ENCODE measurements at places on chromosomes 1 and 21.

DNA sequence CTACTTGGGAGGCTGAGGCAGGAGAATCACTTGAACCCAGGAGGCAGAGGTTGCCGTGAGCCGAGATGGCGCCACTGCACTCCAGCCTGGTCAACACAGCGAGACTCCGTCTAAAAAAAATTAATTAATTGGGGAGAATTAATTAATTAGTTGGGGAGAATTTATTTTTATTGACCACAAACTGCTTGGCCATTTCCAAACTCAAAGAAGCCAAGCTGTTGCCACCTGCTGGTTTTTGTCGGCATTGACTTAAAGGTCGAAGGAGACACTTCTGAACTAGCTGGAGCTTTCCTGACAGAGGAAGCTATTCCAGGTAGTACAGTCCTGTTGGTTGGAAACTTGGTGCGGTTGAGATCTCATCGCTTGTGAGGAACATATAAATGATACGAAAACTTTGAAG, 13.1 kb downstream of the MAP1LC3C start:
- no peak for DNase-seq

GRCh38 chr1:39689214-39689613, 2.0 kb downstream of the HPCAL4 start:
- DNase-seq, result no peak

DNA sequence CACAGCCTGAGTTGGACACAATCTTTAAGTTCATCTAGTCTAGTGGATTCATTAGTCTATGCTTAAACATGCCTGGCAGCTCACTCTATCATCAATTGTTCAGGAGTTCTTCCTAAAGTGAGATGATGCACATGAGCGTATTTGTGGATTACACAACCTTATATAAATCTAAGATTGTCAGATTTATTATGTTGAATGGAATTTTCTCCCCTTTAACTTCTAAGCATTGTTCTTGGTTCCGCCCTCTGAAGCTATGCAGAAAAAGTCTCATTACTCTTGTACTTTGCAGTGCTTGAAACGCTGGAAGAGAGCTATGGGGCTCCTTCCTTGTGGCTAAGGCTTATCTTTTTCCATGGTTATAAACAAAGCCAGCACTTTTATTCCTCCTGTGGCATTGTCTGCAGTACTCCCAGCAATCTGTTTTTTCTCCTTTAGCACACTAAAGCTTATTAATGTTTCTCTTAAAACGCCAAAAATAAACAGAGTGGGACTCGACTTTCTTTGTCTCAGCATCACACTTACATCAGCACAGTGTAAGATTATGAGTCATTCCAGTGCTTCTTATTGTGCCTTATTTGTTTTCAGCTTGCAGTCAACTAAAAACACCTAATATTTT, 316.8 kb upstream of the CAMK1G start:
- DNase-seq, result no peak

DNA sequence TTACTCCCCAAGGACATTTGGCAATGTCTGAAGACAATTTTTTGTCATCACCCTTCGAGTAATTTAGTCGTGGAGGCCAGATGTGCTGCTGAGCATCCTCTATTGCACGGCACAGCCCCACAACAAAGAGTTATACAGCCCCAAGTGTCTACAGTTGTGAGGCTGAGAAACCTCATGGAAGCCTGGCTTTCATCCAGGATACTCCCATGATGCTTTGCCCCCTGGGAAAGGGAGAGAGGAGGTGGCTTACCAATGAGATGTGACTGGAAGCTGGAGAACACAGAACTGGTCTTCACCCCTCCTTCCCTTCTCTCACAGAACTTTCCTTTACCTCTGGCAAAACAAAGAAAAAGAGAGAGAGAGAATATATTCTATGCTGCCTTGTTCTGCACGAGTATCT, 150.9 kb upstream of the VAMP3 start:
- no peak for DNase-seq

DNA sequence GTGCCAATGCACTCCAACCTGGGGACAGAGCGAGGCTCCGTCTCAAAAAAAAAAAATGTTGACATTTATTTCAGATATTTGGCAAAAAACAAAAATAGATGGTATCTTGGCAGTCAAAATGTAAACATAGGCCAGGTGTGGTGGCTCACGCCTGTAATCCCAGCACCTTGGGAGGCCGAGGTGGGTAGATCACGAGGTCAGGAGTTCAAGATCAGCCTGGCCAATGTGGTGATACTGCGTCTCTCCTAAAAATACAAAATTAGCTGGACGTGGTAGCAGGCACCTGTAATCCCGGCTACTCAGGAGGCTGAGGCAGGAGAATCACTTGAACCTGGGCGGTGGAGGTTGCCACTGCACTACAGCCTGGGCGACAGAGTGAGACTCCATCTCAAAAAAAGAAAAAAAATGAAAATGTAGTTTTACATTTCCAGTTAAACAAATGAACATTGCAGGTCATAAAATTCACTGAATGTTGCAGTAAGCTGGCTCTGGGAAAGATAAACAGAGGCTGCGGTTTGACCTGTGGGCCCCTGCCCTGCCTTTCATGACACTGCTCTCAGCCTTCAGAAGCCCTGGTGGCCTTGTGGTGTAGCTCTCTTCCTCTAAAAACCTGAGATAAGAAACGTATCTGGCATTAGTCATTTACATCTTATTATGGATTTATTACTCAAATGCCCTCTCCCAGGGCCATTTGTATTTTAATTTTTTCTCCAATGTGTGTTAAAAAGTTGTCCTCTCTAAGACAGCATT, 12.2 kb upstream of the SLC44A3 start:
- DNase-seq, result no peak

- DNase-seq, result no peak
Observed at GRCh38 chr1:197093226-197093885, 26.3 kb upstream of the F13B start.

DNA sequence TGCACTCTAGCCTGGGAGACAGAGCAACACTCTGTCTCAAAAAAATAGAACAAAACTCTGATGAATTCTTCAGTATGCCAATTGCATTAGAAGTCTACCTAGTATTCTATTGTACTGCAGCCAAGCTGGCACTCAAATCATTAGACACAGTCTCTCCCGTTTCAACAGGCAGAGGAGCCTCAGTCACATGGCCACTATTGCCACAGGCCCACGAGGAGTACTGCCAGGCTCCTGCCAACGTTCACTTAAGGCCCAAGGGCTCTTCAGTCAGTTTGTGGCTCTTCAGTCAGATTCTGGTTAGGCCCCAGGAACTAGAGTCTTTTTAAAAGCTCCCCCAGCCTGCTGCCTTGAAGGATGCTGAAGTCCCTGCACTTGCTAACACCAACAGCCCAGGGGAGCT, 73.4 kb downstream of the SH3BGR start:
- DNase-seq, result no peak

DNA sequence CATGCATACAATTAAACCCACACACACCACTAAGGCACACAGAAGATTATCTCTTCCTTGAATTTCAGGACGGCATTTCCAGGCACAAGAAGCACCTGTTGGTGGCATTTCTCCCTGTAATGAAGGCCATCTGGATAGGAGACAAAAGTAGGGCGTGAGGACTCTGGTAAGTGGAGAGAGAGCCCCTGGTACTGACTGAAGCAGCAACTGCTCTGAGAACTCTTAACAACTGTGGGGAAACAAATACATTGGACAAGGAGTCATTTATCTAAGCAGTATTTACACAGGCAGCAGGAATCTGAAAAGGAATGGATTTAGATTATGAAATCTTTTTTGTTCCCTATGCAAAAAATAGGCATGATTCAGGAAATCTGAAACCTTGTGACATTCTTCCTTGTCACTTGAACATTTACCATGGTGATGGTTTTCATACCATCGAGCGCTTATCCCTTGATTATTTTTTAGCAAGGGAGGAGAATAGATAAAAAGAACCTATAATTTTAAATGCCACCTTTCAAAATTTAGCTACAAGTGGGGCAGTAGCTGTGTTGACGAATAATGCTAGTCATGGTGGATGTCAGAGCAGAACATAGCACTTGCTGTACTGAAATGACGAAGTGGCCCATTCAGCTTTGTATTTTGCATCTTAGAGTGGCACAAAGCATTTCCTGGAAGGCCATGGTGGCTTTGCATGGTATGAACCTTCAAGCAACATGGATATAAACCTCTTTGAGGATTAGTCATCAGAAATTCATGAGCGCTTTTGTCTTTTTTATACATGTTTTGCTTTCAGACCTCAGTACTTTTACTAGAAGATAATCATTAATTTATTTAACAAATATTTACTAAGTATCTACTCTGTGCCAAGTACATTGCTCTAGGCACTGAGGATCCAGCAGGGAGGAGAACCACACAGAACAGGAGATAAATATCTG, 362.0 kb downstream of the ADGRL2 start:
- DNase-seq, result no peak

GRCh38 chr1:35033346-35033745, 1.6 kb upstream of the ZMYM6 start:
- DNase-seq, result no peak

DNA sequence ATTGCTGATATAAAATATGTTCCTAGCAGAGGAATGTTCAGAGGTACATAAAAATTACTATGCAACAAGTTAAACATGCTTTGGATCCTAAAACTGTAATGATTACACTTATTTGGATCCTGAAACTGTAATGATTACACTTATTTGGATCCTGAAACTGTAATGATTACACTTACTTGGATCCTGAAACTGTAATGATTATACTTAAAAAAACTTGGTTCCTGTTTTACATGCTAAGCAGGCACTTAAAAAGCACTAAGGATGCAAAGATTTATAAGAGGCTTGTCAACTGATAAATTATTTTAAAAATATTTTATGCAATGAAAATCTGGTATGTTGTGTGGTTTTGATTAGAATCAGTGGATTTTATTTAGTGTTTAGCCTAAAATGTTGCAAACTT, 47.7 kb downstream of the ZNHIT6 start:
- DNase-seq, result no peak

DNA sequence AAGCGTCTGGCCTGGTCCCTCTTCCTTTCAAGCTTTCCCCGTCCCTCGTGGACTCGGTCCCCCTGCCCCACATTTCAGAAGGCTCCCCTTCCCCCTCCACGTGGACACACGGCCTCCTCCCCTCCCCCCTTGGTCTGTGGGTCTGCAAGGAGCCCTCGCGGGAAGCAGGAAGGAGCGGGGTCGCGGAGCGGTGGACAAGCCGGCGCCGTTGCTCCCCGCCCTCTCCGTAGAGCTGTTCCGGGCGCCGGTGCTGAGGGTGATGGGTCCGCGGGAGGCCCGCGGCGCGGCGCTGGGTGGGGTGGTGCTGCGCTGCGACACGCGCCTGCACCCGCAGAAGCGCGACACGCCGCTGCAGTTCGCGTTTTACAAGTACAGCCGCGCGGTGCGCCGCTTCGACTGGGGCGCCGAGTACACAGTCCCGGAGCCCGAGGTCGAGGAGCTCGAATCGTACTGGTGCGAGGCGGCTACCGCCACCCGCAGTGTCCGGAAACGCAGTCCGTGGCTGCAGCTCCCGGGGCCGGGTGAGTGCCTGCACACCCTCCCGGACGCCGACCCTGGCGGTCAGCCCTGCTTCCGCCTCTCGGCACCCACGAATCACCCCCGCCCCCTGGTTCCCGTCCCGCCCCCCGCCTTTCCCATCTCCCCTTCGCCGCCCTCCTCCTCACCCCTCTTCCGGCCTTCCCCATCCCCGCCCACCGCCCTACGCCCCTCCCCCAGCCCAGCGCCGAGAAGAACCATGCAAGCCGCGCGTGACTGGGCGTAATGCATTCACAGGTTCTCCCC, 5.3 kb downstream of the FCRLB start:
- no peak for DNase-seq

DNA sequence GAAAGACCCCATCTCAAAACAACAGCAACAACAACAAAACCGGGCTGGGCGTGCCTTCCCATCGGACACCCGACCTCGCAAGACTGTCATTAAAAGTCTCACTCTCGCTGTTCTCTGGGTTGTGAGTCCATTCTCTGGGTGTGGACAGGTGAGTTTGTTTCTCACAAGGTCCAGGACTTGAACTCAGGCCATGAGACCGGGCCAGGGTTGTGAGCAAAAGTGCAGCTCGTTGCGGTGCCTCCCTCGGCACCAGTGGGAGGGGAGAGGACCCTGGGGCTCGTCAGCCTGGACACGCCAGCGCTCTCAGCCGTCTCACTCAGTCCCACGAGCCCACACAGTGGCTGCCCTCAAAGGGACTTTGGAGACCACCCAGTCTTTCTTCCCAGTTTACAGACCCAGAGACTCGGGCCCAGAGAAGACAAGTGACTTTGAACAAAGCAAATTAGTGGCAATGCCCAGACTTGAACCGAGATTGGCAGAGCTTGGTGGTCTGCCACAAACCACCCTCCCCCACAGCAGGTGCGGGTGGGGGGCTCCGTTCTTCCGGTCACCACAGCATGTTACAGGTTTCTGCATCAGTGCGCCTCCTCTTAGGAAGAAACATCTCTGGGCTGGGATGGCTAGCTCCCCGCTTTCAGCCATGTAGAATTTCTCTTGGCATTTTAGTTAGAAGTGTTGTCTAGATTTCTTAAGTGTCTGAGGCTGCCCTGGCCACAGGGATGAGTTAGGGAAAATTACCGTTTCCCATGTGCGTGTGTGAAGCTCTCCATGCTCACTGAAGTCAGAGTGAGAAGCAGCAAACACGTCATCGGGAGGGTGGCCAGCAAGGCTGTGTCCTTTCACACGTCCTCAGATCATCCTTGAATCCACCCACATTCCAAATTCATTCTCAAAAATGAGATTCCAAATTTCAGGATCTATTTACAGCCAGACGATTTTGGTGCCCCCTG, 28.3 kb downstream of the LRRC3 start:
- DNase-seq, result no peak

GRCh38 chr1:26994020-26994786, 711 bp downstream of the TRNP1 start:
- no peak for DNase-seq

- no peak for DNase-seq
Observed at GRCh38 chr1:237411621-237412020, 369.6 kb downstream of the RYR2 start.

DNA sequence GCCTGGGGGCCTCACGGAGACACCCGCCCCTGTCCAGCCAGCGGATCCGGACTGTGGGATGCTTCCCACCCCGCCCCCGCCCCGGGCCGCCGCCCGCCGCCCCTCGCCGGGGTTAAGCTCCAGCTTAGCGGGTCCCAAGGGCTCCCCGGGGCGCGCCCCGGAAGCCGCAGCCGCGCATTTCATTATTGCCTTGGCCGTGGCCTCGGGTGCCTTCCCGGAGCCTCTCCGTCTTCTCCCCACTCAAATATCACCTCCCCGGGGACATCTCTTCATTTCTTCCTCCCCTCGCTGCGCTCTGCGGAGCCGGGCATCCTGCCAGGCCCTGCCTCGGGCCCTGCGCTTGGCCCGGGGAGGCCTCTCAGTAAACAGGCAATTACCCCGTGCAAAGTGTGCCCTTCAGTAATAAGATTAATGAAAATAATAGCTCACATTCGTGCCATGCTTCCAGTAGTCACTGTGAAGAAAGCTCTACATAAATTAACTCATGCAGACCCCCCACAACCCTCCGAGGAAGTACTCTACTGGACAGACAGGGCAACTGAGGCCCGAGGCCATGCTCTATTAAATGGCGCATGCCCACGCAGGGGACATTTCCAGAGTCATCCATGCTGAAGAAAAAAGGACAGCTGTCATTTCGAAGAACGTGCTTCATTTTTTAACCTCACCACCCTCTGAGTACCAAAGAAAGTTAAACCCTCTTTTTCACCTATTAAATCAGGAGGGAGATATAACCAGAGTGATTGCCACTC, 49.9 kb upstream of the LAPTM5 start:
- no peak for DNase-seq

Measured in stimulated activated CD4-positive, alpha-beta T cell treated with anti-CD3 and anti-CD28 coated beads, Interleukin-1b, Interleukin-23, amount 100 ng/mL, for 1 hour (primary cell).